Fibroblast of skin of left quadriceps (primary cell): ENCODE measurements at places on chromosomes 4 and X.
A peak's percentile ranks its signal among the peaks of the same experiment; 100 is the strongest.

DNA sequence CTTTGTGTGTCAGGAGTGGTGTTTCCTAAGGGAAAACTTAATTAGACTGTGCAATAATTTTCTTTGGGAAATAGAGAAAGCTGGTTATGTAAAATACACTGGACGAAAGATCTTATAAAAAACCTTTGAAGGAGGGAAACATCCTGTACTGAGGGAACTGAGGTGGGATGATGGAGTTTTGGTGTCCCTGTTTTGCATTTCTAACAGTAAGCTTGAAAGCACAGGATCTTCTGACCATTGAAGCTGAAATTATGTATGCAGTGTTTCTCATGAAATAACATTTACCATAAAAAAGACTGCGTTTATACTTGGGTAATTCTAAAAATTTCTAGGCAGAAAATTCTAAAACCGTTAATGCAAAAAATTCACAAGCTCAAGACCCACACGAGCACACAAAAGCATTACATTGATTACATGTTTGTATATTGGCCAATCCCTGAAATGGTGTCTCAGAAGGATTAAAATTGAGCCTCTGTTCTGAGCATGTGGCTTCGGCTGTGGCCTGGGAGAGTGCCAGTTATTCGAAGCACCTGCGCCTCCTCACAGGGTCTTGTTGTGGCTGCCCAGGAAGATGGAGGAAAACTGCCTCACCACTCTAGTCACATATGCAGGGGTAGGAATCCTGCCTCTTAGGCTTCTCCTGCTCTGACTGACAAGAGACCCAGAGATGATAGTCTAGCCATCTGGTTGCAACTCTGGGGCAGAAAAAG is 49.5 kb downstream of the JADE3 start:
- no peak for DNase-seq

GRCh38 chrX:38142610-38143009 is 78.1 kb downstream of the SRPX start:
- peak; percentile 41 for DNase-seq

GRCh38 chrX:73214426-73215094 is at the start of gene NAP1L2:
Gene NAP1L2, minus strand, starts transcription at chrX:73214851. Its CDS starts 359 bp downstream, at chrX:73214492.
- DNase-seq = peak; percentile 4

DNA sequence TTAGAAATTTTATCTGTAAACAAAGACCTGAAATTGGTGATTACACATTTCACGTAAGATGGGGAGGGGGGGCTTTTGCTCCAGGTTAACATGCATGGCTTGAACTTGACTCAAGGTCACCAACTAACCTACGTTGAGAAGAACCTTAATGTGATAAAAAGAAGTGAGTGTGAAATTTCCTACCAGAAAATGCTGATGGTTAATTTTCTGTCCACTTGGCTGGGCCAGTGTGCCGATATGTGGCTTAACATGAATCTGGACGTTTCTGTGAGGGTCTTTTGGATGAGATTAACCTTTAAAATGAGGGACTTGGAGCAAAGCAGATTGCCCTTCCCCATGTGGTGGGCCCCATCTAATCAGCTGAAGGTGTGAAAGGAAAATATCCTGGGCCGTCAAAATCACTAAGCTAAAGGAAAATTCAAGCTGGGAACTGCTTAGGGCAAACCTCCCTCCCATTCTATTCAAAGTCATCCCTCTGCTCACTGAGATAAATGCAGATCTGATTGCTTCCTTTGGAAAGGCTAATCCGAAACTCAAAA is 107.3 kb upstream of the ENPP6 start:
- no peak for DNase-seq

- DNase-seq = no peak
Measured at GRCh38 chrX:102154218-102154860, 1.4 kb downstream of the BEX5 start.

GRCh38 chrX:130560544-130560943 is 158.8 kb downstream of the RBMX2 start:
- DNase-seq = no peak

GRCh38 chr4:129254126-129254525 is 158.2 kb downstream of the C4orf33 start:
- no peak for DNase-seq

DNA sequence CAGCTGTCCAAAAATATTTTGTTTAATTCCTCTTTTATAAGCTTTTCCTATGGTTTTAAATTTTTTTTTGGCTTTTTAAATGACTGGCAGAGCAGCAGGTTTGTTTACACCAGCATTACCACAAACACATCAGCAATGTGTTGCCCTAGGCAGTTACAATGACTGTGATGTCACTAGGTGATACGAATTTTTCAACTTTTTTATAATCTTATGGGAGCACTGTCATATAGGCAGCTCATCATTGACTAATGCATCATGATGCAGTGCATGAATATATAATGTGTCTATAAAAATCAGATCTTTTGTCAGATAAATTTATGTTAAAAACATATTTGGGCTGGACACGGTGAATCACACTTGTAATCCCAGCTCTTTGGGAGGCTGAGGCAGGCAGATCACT is 231.6 kb upstream of the SLIT2 start:
- no peak for DNase-seq

DNA sequence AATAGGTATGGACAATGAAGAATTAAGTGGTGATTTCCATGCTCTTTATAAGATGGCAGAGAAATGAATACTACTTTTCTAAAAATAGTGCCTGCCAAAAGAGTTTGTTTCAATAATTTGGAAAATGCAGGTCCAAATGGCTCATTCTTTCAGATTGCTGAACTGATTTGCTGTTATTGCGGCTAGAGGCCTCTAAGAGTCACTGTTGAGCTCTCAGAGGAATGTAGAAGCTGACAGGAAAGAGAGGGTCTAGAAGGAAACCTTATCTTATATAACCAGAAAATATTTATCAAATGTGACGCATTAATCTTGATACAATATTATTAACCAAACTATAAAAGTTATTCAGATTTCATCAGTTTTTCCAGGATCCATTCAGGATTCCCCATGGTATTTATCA is 65.7 kb upstream of the PAGE1 start:
- DNase-seq = no peak

GRCh38 chr4:52051615-52052474 is 741 bp downstream of the SPATA18 start:
- DNase-seq = peak; percentile 67

DNA sequence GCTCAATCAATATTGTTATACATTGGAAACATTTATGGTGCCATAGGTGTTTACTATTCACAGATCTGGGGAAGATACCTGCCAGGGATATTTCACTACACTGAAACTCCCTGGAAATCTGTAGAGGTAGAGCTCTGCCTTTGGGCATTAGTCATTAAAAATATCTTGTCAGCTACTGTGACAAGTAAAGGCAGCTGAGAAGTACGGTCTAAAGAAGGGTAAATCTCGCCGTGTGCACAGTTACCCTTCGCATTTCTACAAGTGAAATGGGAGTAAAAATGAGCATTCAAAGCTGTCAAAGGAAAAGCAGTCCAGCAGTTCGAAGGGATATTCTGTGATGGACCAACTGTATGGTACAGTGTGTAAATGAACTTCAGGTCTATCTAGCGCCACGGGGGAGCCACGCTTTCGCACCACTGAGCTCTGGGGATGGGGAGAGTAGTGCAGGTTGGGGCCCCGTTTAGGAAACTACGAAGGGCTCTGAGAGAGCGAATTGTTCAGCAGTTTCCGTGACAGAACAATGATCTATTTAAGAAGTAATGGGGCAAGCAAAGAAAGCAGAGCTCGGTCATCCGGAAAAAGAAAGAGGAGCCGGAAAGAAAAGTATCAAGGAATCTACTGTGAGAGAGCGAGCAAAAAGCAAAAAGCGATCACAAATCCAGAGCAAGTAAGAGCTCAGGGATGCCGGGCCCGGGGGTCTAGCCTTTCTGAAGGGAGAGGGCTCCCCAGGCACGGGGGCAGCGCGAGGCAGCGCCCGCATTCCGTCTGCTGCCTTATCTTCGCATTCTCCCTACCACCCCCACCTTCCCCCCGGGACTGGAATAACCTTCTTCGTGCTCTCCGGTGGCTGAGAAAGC is 646 bp downstream of the TIGD4 start:
- no peak for DNase-seq

DNA sequence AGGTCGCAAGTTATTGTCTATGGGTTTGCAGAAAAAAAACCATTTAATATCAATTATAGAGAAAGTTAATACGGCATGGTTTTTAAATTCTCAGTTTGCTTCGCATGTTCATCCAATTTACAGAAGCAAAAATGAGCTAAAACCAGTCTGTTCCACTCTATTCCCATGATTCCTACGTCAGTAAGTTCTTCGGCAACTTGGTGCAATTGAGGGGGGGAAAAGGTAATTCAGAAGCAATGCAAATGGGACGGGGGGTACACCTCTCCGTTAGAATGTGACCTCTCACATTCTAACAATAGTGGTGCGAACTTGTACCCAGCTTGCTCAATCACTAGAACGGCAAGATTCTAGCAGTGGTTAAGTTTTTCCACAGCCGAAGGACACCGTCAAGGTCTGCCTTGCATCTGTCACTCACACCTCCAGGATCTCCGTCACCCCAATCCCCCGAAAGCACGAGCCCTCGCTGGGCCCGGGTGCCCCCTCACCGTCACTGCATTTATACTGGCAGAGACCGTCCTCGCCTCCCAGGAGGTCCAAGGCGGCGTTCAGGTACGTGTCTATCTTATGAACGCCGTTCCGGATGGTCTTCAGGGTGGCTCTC is 653 bp downstream of the PLA2G12A start:
- DNase-seq = no peak

- no peak for DNase-seq
Measured at GRCh38 chr4:829761-830600, 4.1 kb upstream of the CPLX1 start.

GRCh38 chrX:153688506-153688905 is 780 bp downstream of the SLC6A8 start:
- no peak for DNase-seq

GRCh38 chr4:8525383-8526120 is 54.6 kb upstream of the GPR78 start:
- DNase-seq = peak; percentile 42

DNA sequence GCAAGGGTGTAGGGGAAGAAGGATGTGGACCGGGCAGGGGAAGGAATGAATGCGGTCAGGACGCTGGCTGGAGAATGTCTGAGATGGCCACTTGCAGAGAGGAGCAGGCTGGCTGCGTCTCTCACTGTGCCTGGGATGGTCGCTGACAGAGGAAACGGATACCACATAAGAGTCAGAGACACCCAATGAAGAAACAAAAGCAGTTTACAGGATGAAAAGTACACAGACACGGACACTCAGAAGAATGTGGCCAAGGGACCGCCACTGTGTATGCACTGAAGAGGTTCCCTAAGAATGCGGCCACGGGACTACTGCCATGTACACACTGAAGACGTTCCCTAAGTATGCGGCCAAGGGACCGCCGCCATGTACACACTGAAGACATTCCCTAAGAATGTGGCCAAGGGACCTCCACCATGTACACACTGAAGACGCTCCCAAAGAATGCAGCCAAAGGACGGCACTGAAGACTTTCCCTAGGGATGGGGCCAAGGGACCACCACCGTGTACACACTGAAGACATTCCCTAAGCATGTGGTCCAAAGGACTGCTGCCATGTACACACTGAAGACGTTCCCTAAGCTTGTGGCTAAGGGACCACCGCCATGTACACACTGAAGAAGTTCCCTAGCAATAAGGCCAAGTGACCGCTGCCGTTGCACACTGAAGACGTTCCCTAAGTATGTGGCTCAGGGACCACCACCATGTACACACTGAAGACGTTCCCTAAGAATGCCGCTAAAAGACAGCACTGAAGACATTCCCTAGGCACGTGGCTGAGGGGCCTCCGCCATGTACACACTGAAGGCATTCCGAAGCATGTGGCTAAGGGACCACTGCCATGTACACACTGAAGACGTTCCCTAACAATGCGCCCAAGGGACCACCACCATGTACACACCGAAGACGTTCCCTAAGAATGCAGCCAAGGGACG is 32.2 kb downstream of the DHRSX start:
- DNase-seq = no peak

DNA sequence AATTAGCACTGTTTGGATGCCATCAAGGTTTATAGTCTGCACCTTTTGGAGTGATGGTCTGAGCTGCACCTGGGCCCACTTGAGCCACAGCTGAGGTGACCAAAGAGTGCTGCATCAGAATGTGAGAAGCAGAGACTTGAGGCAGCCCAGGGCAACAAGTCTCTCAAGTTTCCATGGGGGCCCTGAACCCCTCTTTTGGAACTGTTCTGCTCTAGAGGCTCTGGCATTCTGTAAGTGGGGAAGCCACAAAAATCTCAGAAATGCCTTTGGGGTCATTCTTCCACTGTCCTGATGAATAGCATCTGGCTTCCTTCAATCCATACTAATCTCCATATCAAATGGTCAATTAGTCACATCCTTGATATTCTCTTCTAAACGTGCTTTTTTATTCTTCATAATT is 298.4 kb upstream of the MAOA start:
- no peak for DNase-seq

- no peak for DNase-seq
Measured at GRCh38 chr4:36492041-36492440, 210.6 kb downstream of the DTHD1 start.

DNA sequence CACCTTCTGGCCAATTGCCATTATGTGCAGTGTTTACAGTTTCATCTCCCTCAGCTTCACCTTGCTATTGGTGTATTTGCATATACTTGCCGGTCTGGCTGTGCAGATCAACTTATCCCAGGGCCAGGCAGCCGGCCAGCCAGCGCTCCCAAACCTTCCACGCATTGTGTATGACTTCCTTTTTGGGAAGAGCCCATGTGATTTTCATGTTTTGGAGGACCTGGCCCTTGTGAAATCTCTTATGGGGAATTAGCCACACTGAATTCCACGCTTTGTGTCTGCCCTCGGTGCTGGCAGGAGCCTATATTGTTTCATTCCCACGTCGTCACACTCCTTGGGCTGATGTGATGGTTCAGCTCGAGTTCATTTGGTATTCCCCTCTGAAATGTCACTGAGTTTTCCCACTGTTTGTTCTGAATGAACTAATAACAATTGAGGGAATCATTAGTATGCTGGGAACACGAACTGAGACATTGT is 6.0 kb upstream of the PDLIM3 start:
- DNase-seq = no peak

DNA sequence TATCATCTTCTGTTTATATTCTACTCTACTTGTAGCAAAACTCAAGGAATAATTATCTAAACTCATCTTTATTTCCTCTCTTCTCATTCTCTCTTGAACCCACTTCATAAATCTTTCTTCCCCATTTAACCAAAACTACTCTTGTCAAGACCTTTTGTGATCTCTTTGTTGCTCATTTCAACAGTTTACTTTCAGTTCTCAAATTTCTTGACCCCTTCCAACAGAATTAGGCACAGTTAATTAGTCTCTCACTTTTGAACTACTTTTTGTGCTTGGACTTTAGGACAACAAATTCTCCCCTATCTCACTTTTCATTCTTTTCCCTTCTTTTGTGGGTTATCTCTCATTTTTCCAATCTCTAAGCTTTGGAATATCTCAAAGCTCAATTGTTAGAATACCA is 27.4 kb upstream of the CAMK2D start:
- DNase-seq = no peak

GRCh38 chrX:43328358-43328946 is 327.6 kb upstream of the MAOA start:
- no peak for DNase-seq

- DNase-seq = peak; percentile 43
Measured at GRCh38 chr4:111323916-111324315, 701.0 kb upstream of the PITX2 start.
